Posterior vena cava (tissue), 2 donors: ENCODE measurements at places on chromosomes 11 and 22. TPM values are rescaled to one million over a fixed set of nuclear protein-coding genes. Genes with fewer than 3 reads are reported as not detected.

OR4A16 gene
- total RNA-seq = not detected

DNA sequence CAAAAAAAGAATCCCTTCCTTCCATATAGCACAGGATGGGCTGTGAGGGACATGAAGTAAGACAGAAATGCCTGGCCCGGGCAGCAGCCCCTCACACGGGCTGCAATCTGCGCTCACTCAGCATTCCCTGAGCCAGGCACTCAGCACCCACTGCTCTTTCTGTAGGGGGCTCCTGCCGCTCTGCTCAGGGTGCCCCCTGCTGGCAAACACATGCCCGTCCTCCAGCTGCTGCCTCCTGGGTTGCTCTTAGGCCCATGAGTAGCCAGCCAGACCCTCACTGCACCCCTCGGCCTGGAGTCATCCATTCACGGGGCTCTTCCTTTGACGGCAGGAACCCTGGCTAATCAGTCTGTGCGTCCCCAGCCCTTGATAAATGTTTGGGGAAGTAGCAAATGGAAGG is 6.9 kb downstream of the MCAT start:
- DNase-seq = no peak

TBX1 gene
- total RNA-seq = 8.1 TPM

DNA sequence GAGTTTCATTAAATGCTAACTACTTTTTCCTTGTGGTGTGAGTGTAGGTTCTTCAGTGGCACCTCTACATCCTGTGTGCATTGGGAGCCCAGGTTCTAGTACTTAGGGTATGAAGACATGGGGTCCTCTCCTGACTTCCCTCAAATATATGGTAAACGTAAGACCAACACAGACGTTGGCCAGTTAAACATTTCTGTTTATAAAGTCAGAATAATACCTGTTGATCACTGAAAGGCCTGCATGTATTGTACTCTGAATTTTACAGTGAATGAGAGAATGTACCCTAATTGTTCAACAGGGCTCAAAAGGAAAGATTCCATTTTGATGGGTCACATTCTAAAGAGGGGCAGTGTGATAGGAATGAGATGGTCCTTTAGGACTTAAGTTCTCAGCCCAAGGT is 3.2 kb downstream of the RPL27A start:
- DNase-seq = no peak

- DNase-seq = no peak
These were observed 126.3 kb downstream of the C11orf91 start for GRCh38 chr11:33574331-33574730.

- no peak for DNase-seq
These were observed 815 bp upstream of the PLCB3 start for GRCh38 chr11:64250415-64251015.

- no peak for DNase-seq
These were observed 59.4 kb upstream of the CD44 start for GRCh38 chr11:35079611-35080010.

GRCh38 chr11:116454020-116454645 is 318.7 kb downstream of the BUD13 start:
- no peak for DNase-seq

GRCh38 chr11:42647993-42648392 is 663.8 kb upstream of the API5 start:
- no peak for DNase-seq

TMEM191B gene
- total RNA-seq = 1.2 TPM

APOL5 gene
- not detected for total RNA-seq

SCN4B gene
- total RNA-seq = 3.5 TPM
